Umbilical cord (tissue), 2 donors: ENCODE measurements at places on chromosomes 7 and 10.

DNA sequence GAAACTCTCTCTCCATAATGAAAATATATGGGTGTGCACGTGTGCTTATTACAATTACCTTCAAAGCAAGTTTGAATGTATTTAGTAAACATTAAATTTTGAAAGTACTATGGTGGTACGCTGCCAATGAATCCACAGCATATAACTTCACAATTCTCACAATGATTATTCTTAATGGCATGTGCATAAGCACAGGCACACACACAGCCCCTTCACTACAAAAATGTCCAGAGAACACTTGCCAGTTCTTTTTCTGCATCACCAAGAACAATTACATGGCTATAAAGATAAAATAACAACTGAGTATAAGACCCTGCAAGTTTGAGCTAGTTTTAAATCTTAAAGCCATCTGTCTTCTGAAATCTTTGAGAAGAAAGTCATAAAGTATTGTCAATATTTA lies 22.2 kb downstream of the SGCE start:
- no peak for DNase-seq

GRCh38 chr10:11353006-11353896 lies 258.2 kb downstream of the USP6NL start:
- no peak for DNase-seq

GRCh38 chr10:30495687-30496086 lies 61.7 kb downstream of the MAP3K8 start:
- no peak for DNase-seq

GRCh38 chr10:63865210-63865609 lies 344.0 kb downstream of the REEP3 start:
- no peak for DNase-seq

GRCh38 chr7:20270867-20271266 lies 53.7 kb upstream of the MACC1 start:
- DNase-seq, result no peak

GRCh38 chr7:34842782-34843181 lies 184.8 kb downstream of the NPSR1 start:
- no peak for DNase-seq

GRCh38 chr10:99973190-99973589 lies 36.6 kb downstream of the DNMBP start:
- DNase-seq, result no peak

DNA sequence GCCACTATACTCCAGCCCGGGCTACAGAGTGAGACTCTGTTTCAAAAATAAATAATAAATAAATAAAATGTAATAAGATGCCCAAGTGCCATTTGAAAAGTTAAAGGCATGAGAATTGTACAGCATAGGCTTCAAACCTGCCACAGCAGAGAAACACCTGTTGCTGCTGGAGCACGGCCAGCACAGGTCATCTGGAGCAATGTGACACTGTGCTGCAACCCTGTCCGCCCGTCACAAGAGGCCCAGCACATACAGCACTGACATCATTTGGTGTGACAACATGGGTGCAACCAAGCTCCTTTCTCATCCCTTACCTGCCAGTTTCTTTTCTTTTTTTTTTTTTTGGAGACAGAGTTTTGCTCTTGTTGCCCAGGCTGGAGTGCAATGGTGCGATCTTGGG lies 1.3 kb downstream of the RFC2 start:
- no peak for DNase-seq

GRCh38 chr7:96004578-96004977 lies 232.2 kb downstream of the DYNC1I1 start:
- peak; percentile 41 for DNase-seq

DNA sequence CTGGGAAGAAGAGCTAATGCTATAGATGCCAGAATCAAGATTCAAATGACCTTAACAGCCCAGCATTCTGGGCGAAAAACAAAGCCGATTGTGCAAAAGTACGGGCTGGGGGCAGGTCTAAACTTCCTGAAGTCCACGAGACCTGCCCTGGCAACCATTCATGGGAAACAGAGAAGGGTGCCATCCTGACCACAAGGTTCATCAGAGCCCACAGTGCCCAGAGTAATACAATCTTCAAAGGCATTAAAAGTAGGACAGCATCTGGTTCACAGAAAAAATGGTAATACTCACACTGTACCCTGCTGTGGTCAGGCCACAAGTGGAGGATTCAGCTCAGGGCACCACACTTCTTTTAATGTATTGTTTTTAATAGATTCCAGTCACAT lies 36.1 kb downstream of the SORBS1 start:
- no peak for DNase-seq

DNA sequence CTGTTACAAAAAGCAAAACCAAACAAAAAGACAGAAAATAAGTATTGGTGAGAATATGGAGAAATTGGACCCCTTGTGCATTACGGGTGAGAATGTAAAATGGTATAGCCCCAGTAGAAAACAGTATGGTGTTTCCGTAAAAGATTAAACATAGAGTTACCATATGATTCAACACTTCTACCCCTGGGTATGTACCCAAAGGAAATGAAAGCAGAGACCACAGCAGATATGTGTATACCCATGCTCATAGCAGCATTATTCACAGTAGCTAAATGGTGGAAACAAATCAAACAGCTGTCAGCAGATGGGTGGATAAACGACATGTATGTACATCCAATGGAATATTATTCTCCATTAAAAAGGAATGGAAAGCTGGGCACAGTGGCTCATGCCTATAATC lies 42.4 kb downstream of the STARD3NL start:
- no peak for DNase-seq

- peak; percentile 65 for DNase-seq
Measured at GRCh38 chr7:112080441-112080840, 125.8 kb downstream of the DOCK4 start.

- no peak for DNase-seq
Measured at GRCh38 chr7:67950321-67951083, 953.9 kb downstream of the TYW1 start.

DNA sequence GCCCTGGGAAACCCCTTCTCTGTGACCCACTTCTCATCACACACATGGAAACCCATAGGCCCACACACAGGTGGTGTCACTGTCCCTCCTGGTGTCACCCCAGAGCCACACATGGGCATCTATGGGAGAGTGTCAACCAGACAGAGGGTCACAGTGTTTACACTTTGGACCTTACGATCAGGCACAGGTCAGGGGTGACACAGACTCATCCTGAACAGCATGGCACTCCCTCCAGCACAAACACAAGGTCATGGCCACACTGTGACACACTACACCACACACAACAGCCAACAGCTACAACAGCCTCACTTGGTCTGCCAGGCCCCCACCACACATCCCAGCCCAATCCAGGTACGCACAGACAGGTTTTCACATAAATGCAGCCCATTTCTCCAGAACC lies 6.2 kb downstream of the TLX1 start:
- DNase-seq, result no peak

- DNase-seq, result no peak
Measured at GRCh38 chr7:44213877-44214388, 13.2 kb downstream of the YKT6 start.

- peak; percentile 80 for DNase-seq
Measured at GRCh38 chr10:61628151-61628874, 34.4 kb upstream of the CABCOCO1 start.

DNA sequence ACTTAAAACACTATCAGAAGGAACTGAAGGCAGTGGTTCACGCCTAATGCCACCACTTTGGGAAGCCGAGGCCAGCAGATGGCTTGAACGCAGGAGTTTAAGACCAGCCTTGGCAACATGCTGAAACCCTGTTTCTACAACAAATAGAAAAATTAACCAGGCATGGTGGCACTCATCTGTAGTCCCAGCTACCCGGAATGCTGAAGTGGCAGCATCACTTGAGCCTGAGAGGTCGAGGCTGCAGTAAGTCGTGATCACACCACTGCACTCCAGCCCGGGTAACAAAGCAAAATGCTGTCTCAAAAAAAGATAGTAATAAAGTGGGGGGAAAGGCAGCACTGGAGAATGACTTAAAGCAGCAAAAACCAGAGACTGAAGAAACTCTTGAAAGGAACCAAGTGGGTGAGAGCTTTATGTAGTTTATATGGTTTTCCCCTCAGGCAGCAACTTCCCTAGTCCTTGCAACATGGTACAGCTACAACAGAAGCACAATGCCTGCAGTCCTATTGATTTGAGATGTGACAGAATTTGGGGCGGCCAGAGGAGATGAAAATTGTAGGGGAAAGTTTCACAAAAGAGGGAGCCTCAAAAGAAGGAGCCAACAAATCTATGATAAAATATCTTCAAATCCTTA lies 38.1 kb downstream of the GDI2 start:
- no peak for DNase-seq

DNA sequence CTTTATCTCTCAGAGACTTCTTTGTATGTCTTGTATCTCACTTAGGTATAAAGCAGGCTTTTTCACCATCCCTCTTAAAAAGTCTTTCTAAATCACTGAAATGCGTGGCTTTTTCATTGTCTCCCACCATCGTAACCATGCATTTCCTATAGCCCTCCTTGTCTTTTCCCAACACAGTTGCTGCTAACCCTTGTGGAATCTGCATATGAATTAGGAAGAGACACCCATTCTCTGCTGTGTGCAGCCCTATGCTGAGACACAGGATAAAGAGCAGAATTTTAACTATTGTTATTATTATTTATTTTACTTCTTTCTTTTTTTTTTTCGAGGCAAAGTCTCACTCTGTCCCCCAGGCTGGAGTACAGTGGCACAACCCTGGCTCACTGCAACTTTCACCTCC lies 804.3 kb upstream of the COBL start:
- DNase-seq, result peak; percentile 63

GRCh38 chr7:108418946-108419345 lies 37.3 kb downstream of the NRCAM start:
- DNase-seq, result no peak

DNA sequence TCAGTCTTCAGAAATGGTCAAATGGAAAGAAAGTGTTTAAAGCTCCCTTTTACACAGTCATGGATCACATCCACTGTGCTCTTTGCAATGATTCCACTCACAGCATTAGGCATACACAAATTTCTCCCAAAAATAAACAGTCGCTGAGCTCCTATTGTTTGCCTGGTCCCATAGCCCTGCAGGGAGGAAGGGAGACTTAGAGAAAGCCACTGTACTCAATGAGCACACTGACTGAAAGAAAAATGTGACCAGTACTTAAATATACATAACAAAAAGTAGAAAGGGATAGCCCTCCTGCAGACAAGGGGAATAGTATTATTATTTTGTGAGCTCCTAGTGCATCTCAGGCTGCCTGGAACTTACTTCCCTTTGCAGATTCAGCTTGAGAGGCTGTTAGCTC lies 853.2 kb downstream of the GRID1 start:
- DNase-seq, result no peak

- DNase-seq, result no peak
Measured at GRCh38 chr7:30708983-30709382, 26.7 kb upstream of the CRHR2 start.

GRCh38 chr10:98045785-98046389 lies 15.5 kb upstream of the CRTAC1 start:
- DNase-seq, result peak; percentile 51

- DNase-seq, result no peak
Measured at GRCh38 chr10:125144206-125144605, 16.2 kb downstream of the CTBP2 start.

- DNase-seq, result peak; percentile 40
Measured at GRCh38 chr10:49001870-49002672, 62.4 kb upstream of the LRRC18 start.

DNA sequence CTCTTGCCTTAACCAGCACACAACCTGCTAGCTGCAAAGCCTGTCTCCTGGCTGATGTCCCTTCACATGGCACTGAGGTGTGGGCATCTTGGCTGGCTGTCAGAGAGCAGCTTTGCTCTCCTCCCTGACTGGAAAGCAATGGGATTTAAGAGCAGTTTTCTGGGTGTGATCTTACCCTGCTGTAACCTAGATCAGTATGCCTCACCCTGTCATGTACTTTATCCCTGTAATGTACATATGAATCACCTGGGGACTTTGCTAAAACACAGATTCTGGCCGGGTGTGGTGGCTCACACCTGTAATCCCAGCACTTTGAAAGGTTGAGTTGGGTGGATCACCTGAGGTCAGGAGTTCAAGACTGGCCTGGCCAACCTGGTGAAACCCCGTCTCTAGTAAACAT lies 209.9 kb downstream of the FRMD4A start:
- no peak for DNase-seq

DNA sequence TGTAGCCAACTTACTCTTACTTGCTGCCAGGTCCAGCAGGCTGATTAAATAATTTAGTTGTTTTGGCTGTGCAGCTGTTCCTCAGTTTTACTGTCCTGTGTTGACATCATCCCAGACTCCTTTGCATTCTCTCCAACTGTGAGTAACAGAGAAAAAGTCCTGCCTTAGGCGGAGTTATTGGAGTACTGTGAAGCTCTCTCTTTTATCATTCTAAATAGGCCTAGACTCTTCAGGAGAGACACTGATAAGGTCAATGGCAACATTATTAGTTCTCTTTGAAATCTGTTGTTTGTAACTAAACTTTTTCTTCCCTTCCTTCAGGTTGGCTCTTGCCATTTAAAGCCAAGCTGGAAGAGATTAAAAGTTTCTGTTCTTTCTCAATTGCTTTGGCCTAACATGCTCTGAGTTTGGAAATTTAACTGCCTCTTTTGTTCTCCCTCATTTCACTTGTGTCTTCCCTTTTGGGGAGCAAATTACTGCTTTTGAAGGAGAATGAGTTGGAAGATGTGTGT lies 215.7 kb upstream of the CSTF2T start:
- no peak for DNase-seq

- DNase-seq, result no peak
Measured at GRCh38 chr10:104774234-104774633, 133.1 kb downstream of the SORCS3 start.

DNA sequence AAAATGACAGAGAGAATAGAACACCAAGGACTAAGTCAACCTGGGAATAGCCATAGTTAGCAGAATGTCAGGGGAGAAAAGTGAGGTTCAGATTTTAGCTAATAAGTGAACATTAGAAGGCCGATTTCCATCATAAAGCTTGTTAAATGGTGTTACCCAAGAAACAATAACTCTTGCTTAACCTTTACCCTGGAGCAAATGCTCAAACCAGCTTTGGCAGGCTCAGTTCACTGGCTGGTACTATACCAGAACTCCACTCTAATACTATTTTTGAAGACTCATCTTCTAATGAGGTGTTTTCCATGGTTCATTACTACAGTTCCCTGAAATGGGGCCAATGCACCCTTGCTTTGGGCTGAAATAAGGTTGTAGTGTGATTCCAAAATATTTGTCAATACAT lies 61.3 kb downstream of the RNLS start:
- no peak for DNase-seq

DNA sequence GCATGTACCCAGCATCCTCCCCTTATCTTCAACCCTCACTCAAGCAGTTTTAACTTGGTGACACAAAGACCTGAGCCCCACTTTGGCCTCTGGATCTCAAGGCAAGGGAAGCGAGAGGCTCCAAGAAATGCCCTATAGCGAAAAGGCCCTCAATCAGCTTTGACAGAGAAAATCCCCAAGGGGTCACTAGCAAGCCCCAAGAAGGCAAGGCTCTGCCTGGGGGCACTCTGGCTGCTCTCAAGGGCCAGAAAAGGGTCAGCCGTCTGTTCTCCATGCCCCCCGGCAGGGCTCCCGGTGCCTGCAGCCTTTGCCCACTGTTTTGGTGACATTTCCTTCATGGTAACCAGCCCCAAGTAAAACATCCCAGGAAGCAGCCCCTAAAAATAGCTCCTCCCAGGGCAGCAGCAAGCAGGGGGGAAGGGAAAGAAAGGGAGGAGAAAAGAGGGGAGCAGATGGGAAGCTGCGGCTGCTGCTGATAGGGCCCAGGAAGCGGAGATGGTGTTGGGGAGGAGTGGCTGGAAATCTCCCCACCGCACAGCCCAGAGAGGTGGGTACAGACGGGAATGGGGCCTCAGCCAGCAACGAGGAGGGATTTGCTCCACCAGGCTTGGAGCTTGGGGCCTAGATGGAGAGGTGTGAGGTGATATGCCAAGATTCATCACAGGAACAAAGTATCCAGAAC lies 7.1 kb downstream of the CAMK2G start:
- DNase-seq, result peak; percentile 79
